ENCODE measurements at places on chromosomes 16 and 17.

GRCh38 chr17:4881761-4882555, 17.4 kb upstream of the C17orf107 start:
- DNase-seq, result peak; percentile 70

DNA sequence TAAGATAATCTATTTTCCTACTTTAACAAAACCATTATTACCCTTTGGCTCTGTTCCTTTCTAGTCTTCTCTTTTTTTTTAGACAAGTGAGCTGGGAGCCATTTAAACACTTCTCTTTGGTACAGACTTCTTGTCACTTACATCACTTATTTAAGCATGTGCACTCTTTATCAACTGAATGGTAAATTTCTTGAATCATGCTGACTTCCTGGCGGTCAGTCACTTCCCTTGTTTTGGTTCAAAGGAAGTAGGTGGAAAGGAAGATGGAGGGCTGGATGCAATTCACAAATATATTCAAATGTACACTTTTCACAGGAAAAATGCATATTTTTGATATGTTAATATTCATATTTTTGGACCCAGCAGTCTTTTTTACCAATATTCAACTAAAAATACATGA, 97.1 kb downstream of the ITFG1 start:
- no peak for DNase-seq

GRCh38 chr17:49121696-49122292, 10.8 kb upstream of the B4GALNT2 start:
- no peak for DNase-seq

GRCh38 chr16:12572316-12572985, 231.2 kb downstream of the CPPED1 start:
- no peak for DNase-seq

DNA sequence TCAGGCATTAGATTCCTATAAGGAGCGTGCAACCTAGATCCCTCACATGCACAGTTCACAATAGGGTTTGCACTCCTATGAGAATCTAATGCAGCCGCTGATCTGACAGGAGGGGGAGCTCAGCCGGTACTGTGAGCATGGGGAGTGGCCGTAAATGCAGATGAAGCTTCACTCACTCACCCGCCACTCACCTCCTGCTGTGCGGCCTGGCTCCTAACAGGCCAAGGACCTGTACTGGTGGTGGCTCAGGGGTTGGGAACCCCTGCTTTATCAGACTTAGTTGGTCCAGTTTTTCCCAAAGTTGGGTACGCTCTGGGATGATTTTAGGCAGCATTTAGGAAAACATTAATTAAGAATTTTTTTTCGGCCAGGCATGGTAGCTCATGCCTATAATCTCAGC, 103.8 kb downstream of the MARF1 start:
- peak; percentile 7 for DNase-seq

GRCh38 chr17:41967141-41967920, 736 bp downstream of the CNP start:
- peak; percentile 47 for DNase-seq

DNA sequence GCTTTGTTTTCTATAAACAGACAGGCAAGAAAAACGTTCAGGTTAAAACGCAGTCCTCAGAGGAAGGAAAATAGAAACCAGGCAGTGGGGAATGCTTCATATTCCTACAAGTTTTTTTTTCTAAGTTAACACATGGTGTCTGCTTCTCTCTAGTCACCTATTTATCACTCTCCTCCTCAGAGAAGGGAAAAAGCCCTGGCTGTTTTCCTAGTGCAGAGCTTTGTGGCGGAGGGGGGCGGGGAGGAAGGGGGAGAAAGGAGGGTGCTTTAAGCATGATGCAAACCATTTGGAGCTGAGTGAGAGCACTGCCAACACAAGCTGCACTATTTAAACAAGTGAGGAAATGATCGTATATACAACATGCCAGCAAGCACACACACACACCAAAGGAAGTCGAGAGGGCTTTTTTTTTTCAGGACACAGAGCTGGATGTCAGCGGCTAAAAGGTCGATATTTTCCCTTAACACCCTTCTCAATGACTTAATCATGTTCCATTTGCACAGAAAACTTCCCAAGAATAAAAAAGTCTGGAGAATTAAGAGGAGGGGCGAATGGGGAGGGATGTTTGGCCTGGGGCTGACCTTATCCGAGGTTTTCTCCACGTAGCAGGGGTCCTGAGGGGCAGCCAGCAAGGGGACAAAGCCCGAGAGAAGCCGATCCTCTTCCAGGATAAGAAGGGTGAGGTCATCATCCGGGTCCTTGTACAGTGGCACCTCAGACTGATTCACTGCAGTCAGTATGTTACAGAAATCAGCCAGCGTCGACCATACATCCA, 117.4 kb downstream of the HIC1 start:
- DNase-seq, result no peak

DNA sequence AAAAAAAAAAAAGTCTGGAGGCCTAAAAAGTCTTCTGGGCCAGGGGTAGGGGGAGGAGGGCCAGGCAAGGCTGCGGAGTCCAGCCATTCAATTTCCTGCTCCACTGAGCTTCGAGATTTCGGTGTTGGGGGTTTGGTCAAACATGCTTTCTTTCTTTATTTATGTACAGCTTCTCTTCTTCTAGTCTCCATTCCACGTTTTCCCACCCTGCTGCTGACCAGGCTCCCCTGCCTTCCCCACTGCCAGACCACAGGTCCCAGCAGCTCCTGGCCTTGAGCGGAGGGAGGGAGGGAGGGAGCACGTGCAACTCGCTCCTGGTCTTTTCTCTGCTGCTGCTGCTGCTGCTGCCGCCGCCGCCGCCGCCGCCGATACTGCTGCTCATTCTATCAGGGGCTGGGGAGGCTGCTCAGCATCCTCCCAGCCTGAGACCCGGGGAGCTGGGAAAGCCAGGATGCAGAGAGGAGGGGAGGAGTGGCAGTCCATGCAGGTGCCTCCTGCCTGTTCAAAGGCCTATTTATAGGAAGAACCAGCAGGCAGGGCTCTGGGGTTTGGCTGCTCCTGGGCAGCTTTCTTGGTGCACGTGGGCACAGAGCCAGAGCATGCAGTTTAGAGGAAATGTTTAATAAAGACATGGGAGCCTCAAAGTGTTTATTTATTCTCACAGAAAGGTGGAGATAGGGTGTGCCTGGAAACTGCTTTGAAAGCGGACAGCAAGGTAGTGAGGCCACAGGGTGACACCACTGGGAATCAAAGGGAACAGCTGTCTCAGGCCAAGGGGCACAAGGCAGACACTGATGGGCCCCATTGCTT, 23.4 kb upstream of the ZFHX3 start:
- DNase-seq, result no peak

DNA sequence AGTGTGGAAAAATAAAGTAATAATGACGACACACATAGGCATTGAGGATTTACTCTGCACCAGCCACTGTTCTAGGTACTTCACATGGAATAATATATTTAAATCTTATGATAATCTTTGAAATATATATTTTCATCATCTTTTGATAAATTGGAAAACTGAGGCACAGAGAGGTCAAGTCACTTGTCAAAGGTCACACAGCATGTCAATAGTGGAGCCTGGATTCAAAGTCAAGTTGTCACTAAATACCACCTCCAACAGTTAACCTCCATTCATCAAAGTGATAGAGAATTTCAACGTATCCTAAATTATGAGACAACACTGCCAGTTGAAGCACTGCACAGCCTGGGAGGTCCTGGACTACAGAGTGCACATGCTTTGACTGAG, 121.7 kb downstream of the IRX5 start:
- DNase-seq, result no peak

- DNase-seq, result no peak
Observed at GRCh38 chr17:16461606-16461866, 30.5 kb downstream of the LRRC75A start.

- no peak for DNase-seq
Observed at GRCh38 chr17:68867759-68868516, 87.3 kb downstream of the ABCA8 start.

DNA sequence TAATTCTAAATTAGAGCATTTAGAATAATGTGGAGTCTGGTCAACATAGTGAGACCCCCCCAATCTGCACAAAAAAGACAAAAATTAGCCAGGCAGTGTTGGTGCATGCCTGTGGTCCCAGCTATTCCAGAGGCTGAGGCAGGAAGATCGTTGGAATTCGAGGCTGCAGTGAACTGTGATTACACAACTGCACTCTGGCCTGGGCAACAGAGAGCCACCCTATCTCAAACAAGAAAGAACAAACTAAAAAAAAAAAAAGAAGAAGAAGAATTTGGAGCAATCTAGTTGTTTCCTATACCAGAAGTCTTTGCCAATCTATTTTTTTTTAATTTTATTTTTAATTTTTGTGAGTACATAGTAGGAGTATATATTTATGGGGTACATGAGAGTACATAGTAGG, 6.0 kb downstream of the CETP start:
- DNase-seq, result no peak

- DNase-seq, result no peak
Observed at GRCh38 chr17:265718-266117, 84.3 kb upstream of the DOC2B start.

DNA sequence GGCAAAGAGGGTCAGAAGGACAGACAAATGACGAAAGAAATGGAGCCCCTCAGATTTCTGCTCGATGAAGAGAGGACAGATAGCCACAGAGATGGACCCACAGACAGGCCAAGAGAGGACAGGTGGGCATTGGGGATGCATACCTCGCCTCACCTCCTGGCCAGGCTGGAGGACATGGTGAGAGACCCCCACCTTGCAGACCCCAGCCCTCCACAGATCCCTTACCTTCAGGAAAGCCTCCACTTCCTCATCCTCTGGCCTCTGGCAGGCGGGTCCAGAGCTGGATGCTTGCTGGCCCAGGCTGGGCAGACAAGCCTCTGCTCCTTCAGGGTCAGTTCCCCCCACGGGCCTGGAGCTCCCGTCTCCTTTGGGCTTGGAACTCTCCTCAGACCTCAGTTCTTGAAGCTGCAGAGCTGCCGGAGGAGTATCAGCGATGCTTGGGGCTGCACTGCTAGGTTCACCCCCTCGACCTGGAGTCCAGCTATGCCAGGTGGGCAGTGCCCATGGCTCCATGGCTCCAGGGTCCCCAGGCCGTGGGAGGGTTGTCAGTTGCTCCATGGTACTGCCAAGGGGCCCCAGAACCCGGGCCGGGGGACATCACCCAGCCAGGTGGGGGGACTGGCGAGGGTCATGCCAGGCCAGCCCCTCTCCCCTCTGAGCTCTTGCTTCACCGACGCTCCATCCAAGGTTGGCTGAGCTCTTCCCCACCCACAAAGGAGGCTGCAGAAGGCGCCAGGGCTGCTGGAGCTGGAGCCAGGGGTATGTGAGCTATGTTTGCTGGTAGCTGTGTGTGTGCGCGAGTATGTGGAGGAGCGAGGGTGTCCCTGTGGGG, 1.0 kb downstream of the TSPOAP1 start:
- DNase-seq, result no peak

GRCh38 chr16:69243479-69243878, 56.5 kb downstream of the SNTB2 start:
- DNase-seq, result no peak

DNA sequence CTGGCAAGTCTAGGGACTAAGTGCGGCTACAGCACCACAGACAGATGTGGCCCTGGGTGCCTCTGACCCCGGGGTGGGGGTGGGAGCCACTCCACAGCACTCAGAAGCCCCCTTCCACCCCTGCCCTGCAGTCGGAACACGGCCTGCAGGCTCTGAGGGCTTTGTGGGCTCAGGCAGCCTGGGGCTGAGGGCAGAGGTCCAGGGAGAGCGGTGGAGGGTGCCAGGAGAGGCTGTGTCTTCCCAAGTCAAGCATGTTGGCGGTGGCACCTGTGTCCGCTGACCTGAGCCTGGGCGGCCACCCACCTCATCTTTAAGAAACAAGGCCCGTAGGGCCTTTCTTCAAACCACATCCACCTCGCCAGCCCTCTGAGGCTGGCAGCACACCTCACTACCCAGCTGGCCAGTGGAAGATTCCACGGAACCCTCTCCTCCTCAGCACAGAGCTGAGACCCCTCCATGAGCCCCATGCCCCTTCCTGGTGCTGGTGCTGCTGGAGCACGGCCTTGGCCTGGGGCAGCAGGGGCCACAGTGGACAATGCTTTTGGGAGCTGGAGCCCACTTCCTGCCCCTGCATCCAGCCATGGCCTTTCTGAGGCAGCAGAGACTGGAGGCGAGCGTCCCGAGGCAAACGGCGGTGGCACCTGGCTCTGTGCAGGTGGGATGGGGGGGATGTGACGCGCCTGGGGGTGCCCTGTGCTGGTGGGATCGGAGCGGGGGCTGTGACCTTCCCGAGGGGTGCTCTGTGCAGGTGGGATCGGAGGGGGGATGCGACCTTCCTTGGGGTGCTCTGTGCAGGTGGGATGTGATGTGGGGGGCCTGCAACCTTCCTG, 77.8 kb downstream of the ZNF778 start:
- no peak for DNase-seq

DNA sequence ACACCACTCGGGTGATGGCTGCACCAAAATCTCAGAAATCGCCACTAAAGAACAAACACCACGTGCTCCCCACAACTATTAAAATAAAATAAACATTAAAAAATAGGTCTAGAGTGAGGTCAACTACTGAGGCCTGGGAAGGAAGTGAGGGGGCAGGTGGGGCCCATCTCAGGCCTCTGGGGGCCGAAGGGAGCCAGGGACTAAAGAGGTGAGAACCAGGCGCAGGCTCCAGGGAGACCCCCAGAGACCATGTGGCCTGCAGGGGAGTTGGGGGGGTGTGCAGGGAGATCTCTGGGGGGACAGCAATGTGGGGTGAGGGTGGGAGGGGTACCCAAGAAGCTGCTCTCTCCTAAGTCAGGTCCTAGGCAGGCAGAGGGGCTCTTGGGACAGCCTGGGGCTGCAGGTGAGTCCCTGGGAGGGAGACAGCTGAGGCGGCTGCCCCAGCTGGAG, 111.3 kb upstream of the SMURF2 start:
- no peak for DNase-seq

All from GM12865 (cell line).